ENCODE measurements at places on chromosomes 16 and 17.

GRCh38 chr16:67923414-67924116 lies 8.1 kb downstream of the CTRL start:
- DNase-seq = no peak

- DNase-seq = no peak
Observed at GRCh38 chr16:58563775-58564174, 48.5 kb downstream of the SETD6 start.

DNA sequence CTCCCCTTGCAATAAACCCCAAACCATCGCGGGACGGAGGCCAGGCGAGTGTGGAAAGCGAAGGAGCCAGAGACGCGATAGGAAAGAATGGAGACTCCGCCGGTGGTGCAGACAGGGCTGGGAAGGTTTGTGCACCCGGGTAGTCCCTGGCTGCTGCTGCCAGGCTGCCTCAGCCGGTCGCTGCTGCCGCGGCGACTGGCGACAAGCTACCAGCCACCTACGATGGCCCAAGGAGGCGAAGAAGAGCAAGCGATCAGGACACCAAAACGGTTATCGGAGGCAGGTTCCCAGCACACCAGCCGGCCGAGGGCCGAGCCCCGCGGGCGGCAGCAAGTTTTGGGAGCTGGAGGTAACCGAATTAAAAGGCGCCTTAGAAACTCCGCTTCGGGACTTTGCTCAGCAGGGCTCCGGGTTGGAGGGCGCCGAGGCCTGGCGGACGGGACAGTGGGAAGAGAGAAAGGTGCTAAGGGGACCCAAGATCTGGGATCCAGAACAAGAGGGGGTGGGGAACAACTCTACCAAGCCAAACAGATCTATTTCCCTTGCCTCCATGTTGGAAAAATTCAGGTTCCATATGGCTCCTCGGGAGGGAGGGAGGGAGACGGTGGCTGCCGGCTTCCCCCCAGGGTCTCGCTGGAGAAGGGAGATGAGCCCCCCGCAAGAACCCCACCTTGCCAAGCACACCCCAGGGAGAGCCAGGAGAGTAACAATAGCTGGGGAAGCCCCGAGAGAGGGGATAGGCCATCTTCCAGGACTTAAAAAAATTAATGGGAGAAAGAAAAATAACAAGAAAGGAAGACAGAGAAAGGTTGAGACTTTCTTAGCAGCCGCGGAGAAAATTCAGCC lies 9.7 kb upstream of the HOXB2 start:
- no peak for DNase-seq

DNA sequence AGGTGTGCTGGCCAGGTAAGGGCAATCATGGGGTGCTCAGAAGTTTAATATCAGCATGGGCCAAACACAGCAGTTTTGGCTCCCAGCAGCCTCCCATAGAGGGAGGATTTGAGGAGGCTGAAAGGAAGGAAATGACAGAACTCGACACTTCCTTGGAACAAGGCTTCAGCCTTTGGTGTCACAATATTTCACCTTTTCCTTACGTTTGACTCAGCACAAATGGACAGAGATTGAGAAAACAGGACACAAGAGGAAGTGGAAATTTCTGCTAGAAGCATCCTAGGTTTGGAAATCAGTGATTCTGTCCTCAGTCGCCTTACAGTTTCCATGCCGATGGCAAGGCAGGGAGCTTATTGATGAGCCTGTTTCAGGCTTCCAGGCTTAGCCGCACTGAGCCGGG lies 181.4 kb downstream of the MAF start:
- DNase-seq = no peak

DNA sequence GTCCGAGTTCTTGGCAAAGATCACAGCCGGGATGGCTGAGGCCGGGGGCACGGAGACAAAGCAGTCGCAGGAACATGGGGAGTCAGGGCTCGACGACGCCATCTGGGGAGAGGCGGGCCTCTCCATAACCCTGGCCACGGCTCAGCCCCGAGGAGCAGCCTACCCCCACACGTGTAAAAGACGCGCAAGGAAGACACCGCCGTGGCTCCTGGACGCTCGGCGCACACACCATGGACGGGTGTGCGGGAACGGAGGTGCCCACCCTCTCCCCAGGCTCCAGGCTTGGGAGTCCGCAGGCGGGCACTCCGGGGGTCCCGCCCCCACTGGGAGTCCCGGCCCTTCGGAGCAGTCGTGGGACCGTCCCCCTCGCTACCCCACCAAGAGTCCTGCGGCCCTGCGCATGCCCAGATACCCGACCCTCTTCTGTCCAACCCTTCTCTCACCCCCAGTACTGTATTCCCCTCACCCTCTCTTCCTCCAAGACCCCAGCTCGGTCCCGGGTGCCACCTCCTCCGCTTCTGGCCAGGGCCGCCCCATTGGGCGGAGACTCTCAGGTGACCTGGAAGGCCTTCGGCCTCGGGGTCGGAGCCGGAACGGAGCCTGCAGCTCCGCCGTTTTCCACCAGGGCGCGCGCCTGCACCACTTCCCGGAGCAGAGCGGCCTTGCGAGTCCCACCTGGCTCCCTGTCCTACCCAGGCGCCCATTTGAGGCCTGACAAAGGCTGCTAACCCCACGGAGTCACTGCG lies at the start of gene SCRN2:
SCRN2 (minus strand) TSS at position 532 of the 746 bp plus-strand sequence; CDS start at position 102, 430 bp downstream.
- DNase-seq = peak; percentile 91

DNA sequence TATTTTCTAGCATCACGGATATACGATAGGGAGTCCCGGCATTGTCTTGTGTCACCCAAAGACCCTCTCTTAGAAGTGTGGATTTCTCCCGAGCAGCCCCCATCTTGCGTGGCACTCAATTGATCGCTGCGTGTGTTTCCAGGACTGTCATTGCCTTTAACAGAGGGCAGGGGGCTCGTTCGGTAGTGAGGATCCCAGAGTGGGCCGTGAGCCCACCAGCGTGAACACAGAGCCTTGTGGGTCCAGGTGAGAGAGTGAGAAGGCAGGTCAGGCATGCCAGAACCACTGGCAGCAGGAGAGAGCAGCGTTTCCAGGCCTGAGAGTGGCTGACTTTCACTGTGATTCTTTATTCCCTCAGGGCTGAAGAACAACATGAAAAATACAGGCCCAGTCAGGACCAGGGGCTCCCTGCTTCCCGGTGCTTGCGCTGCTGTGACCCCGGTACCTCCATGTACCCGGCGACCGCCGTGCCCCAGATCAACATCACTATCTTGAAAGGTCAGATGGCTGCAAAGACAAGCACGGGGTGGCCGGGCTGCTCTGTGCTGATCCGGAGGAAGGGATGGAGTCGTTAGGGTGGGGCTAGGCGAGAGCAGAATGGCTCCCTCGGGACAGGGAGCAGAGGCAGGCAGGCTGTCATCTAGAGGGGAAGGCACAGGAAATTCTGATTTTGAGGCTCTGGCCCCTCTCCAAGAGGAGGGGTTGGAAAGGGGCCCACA lies 22.4 kb downstream of the C1QTNF1 start:
- no peak for DNase-seq

DNA sequence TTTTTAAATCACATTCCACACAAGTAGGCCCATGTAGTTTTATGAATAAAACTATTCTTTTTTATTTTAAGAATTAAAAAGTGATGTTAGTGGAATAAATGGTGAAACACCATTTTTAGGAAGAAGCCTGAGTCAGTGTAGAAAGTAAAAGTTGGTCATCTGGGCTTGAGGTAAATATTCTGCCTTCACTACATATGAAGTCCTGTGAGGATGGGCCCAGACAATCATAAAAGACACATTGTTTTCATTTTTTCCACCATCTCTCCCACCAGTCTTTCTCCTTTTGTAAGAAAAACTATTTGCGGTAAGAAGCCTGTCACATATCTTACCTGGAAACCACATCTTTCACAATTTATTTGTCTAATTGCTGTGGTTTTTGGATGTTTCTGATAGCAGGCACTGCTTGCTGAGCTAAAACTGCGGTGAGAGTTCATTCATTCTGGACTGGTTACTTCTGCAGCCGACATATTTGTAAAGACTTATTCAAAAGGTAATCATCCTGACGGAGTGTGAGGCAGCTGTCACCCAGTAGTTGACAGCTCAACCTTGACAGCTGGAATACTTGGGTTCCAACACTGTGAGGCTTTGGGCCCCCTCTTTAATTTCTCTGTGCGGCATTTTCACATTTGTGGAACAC lies 10.6 kb upstream of the RFFL start:
- no peak for DNase-seq

- DNase-seq = no peak
Observed at GRCh38 chr17:57902117-57902799, 52.4 kb upstream of the MRPS23 start.

GRCh38 chr16:70604407-70605282 lies 41.7 kb upstream of the IL34 start:
- no peak for DNase-seq

- no peak for DNase-seq
Observed at GRCh38 chr16:86345516-86345915, 164.8 kb upstream of the FOXF1 start.

DNA sequence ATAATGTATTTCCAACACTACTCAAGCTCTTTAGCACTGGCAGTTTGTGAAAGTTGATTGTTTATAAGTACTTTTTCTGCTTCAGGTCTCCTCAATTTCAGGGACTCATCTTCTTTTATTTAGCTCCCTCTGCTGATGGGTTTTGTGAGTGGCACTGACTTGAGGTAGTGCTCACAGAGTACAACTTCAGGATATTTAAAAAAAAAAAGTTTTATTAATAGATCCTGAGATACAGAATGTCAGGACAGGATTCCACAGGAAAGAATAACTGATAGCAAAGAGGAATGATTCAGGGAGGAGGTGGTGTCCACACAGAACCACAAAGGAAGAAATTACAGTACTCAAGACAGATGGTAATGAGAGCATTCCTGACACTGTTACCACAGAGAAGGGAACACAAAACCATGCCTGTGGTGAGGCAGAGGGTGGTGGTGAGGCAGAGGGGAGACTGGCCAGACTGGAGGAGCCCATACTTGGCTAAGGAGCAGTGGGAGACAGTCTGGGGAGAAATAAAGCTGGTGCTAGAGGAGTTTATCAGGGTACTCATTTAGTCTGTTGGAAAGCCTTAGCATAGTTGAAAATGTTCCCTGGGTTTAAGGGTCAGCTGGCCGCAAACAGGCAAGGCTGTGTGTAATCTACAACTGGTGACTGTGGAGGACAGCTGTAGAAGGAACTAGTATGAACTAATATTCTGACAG lies 63.7 kb downstream of the SPAG9 start:
- no peak for DNase-seq

GRCh38 chr17:79064026-79064425 lies 10.6 kb upstream of the ENGASE start:
- no peak for DNase-seq

DNA sequence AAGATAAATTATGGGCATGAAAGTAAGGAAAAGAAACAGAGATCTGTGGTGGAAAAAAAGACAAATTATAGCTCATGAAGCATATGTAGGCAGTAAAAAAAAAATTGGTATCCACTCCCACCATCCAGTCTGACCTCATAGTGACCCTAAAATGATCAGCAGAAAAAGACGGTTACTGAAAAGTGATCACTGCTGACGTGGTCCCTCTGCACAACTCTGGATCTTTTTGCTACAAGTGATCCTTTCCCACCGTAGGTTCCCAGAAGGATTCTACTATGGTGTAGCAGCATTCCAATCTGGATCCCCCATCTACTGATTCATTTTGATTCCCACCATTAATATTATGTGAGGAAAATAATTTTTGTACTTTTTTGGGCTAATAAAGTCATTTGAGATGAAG lies 10.9 kb upstream of the CHST6 start:
- DNase-seq = no peak
